ENCODE measurements at places on chromosomes 5 and 9.
A peak's percentile ranks its signal among the peaks of the same experiment; 100 is the strongest.

DNA sequence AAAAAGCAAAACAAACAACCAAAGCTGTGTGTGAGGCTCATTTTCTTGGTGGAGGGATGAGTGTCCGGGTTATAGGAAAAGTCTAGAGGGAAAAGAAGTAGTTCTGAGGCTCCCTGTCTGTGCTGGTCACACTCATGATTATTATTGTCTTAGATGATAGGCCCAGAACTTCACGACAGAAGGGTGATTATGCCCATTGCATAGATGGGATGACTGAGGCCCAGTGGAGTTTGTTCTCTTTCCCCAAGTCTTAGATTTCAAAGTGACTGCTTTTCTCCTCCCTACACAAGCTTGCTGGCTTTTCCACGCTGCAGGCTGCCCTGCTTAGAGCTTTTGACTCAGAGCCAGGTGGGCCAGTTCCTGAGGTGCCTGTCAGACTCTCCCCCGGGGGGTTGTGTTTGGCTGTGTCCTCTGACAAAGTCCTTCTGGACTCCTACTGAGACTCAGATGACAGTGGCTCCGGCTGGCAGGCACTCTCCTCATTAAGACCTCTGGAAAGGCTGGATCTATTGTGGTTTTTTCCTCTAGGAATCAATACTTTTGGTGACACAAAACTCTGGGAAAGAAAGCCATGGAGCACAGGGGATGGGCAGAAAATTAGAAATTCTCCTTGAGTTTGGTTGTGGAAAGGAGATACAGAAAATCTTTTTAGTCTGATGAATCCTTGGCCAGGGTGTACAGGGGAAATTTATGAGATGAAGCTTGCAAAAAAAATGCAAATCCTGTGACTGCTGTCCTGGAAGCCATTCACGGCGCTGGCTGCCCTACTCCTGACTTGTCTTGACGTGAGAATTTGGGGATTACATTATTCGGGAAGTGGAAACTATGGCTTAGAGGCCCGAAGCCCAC, 120.9 kb downstream of the NSG2 start:
- no peak for DNase-seq

DNA sequence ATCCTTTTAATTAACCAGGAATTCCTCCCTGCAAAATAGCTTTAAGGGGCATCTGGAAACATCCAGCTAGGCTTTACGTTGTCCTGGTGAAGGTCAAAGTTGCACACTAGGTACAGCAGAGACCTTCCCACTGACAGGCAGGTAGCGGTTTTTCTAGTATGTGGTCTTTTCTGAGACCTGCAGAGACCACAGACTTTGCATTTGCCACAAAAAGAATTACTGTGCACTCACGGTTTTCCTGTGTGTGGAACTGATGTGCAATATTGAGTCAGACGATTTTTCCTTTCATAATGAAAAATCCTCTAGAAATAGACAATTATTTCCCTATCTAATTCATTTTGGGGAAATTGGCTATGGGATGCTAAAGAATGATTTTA, 417.0 kb upstream of the ADAMTSL1 start:
- DNase-seq, result no peak

GRCh38 chr9:34612788-34613390, 992 bp upstream of the RPP25L start:
- DNase-seq, result peak; percentile 89

DNA sequence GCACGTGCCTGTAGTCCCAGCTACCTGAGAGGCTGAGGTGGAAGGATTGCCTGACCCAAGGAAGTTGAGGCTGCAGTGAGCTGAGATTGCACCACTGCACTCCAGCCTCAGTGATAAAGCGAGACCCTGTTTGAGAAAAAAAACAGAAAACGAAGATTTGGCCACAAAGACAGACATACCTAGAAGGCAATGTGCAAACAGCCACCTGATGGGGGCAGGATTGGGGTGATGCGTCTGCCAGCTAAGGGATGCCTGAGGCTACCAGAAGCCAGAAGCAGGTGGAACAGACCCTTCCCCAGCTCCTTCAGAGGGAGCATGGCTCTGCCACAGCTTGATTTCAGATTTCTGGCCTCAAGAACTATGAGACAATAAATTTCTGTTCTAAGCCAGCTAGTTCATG, 2.9 kb downstream of the HIGD2A start:
- no peak for DNase-seq

- no peak for DNase-seq
Observed at GRCh38 chr9:121133104-121133816, 58.5 kb downstream of the CNTRL start.

DNA sequence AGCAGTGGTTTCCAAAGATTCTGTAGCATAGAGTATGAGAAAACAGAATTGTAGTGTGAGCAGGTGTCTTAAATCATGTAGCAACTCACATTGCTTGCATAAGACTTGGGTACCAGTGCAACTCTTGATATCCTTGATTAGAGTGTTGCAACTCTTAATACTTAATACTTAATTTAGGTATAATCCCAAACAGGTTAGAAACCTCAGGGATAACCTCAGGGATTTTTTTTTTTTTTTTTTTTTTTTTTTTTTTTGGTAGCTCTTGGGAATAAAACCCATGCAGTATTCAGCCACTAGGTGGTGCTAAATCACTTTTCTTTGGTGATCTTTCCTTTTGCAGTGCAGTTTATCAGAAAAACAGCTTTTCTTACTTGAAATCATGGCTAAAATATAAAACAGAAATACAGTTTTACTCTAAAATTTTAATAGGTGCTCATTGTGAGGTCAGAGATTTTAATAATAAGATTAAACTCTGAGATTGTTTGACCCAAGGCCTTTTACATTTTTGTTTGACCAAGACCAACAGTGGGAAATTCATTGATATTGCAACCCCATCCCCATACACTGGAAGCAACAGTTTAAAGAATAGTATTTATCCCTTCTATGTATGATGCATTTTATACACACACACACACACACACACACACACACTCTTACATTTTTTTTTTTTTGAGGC, 55.3 kb downstream of the ERAP1 start:
- peak; percentile 70 for DNase-seq

GRCh38 chr9:5671711-5672353, 42.9 kb downstream of the RIC1 start:
- no peak for DNase-seq

- no peak for DNase-seq
Observed at GRCh38 chr9:14650596-14650995, 42.6 kb downstream of the ZDHHC21 start.

GRCh38 chr9:26371236-26371635, 521.4 kb downstream of the CAAP1 start:
- no peak for DNase-seq

DNA sequence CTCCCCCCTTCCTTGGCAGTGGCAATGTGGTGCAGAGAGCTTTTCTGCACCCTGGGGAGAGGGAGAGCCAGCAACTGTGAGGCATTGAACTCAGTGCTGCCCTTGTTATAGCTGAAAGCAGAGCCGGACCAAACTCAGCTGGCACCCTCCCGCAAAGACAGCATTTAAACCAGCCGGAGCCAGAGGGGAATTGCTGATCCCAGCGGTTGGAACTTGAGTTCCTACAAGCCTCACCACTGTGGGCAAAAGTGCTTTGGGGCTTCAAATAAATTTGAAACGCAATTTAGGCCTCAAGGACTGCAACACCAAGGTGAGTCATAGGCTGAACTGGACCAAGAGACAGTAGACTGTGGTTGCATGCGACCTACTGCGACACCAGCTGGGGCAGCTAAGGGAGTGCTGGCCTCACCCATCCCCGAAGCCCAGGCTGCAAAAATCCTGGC, 207.6 kb upstream of the CDKN2B start:
- DNase-seq, result no peak

DNA sequence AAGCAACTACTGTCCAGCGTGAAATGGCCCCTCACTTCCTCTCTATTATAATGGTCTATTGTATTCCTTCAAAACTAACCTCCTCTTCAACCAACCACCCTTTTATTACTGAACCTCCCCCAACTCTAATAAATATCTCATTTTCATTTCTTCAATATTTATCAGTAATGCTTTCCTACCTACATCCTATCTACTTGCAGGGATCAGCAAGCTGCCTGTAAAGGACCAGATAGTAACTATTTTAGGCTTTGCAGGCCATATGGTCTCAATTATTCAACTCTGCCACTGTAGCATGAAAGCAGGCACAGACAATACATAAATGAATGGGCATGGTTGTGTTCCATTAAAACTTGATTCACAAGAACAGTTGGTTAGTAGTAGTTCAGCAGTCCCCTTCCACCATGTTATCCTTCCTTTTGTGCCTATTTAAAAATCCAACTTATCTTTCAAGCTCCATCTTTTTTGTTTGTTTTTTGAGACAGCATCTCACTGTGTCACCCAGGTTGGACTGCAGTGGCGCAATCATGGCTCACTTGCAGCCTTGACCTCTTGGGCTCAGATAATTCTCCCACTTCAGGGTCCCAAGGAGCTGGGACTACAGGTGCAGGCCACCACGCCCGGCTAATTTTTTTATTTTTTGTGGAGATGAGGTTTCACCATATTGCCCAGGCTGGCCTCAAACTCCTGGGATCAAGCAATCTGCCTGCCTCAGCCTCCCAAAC, 45.8 kb downstream of the PCDHGC5 start:
- no peak for DNase-seq

DNA sequence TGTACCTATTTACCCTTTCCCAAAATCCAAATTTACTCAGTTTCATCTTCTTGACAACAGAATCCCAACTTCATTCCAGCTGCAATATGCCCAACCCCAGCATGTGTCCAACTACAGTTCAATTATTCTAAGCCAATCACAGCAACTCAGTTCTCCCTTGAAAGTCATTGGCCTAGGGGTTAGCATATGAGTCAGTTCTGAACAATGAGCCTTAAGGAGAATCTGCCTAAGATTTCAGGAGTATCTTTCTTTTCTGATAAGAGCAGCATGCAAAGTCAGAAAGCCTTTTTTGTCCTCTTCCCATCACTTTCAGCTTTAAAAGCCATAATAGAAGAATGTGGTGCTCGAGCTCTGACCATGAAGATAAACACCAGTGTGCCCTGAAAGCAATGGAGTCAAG, 44.4 kb upstream of the RASGRF2 start:
- no peak for DNase-seq

GRCh38 chr5:136129445-136129844, 3.2 kb upstream of the SMAD5 start:
- no peak for DNase-seq

DNA sequence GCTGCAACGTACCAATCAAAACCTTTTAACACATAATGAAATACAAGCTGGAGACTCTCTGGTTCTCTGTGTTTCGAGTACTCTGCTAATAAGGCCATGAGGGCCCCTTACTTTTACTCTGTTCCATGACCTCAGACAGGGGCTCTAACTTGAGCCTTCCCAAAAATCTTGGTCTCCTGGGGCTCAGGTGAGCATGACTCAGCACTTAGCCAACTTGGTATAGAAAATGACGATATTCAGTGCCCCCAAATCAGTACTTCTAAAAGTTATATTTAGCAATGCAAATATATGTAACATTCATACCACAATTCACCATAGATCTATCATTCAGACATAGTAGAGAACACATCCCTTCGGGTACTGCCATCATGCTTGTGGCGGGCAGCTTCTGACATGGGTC, 278.9 kb downstream of the EFNA5 start:
- DNase-seq, result no peak

- peak; percentile 96 for DNase-seq
Observed at GRCh38 chr9:128683340-128684064, 5.5 kb upstream of the SET start.

DNA sequence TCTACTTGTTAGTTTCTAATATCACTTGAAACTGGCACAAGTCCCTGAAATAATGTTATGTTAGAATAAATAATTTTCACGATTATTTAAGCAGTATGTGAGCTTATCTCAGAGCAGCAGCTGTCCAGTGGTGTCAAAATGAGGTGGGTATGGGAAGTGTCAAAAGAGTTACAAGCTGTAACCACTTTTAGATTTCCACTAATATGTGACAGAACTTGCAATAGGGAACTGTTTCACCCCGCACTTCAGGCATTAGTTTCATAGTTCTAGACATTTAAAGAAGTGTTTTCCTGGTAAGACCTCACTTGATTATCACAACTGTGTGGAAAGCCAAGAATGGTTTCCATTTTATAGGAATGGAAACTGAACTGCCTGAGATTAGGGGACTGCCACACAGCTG, 2.9 kb upstream of the ISCA1 start:
- no peak for DNase-seq

- DNase-seq, result no peak
Observed at GRCh38 chr9:105854783-105855724, 160.7 kb downstream of the TMEM38B start.

- DNase-seq, result no peak
Observed at GRCh38 chr9:136211441-136212344, 6.8 kb upstream of the LHX3 start.

- DNase-seq, result no peak
Observed at GRCh38 chr9:34737677-34738260, 27.8 kb upstream of the CCL21 start.

DNA sequence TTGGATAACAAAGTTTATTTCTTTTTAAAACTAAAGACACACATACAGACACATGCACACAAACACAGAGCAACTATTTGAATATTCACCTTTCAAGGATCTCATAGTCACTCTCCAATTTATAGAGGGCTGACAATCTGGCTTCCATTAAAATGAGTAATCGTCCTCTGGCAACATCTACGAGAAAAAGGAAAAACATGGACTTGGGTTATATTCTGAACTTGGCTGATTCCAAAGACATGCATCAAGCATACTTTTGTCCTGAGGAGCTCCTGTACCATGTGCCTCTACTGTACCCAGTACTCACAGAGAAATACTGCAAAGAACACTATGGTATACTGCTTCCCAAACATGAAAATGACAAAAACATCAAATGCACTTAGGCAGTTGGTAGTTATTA, 15.4 kb downstream of the IARS1 start:
- DNase-seq, result no peak

DNA sequence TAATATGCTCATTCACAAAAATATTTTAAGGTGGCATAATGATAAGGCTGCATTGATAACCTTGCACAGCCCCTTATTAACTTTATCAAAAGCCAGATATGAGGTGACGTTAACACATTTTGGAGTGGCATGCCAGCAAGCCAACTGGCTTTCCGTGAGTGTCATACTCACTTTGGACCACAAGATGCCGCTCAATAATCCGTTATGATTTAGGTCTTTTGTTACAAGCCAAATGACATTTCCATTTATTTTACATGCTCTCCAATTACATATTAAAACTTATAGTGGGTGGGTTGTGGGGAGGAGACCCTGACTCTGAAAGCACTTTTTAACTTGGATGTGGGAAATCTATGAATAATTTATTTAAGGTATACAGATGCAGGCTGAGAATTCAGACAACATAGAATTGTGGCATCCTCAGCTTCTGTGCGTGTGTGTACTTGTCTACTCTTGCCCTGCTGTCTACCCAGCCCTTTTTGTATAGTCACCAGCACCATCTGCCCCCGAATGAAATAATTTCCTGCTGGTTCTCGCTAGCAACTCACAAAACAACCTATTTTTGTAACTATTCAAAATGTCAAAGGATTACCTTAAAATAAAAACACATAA, 305.1 kb downstream of the PSAT1 start:
- peak; percentile 60 for DNase-seq

DNA sequence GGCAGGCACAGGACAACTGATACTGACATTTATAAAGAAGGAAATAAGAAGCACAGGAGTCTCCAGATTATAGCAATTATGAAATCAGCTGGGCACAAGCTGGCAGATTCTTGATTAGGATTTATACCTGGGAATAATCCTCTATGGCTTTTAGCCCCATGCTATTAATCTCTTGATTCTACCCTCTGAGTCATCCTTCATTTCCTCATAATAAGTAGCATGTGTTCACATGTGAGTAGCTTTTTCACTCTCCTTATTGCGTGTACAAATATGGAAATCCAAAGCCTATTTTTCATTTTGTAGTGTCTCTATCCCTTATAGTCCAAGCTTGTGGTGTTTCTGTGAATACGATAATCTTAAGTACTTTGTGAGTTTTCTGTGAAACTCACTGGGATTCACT, 185.0 kb upstream of the PRLR start:
- no peak for DNase-seq
